ENCODE measurements at places on chromosomes 5 and 9.

GRCh38 chr5:82509762-82510161, 231.6 kb upstream of the RPS23 start:
- DNase-seq: no peak

GRCh38 chr5:60961685-60962084, 16.7 kb downstream of the NDUFAF2 start:
- no peak for DNase-seq

DNA sequence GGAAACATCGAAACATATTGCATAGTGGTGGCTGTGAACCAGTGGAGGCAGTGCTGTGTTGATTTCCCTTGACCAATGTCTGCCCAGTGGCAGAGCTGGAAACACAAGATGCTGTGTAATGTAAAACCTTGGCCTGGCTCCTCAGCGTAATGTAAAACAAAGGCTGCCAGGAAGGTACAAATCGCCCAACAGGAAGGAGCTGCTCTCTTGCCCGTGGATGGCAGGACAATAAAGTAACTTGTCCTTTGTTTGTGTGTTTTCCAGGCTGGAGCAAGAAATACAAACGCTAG, 143.4 kb downstream of the PALM2AKAP2 start:
- no peak for DNase-seq

- DNase-seq: no peak
Measured at GRCh38 chr5:156147944-156148285, 179.0 kb upstream of the SGCD start.

GRCh38 chr9:113614843-113615648, 151.5 kb downstream of the RGS3 start:
- no peak for DNase-seq

DNA sequence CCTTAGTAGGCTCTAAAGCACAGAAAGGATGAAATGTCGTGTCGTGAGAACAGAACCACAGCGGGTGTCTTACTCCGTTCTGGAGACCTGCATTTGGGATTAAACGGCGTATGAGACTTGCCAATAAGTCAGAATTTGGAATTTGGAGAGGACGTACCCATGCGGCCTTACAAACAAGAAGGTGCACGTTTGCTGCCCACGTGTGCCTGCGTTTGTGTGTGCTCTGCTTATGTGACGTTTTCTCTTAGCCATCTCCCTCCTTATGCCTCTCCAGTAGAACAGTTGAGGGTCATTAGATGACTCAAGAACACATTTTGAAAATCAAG, 171.6 kb upstream of the OTULINL start:
- DNase-seq: no peak

GRCh38 chr5:149728303-149728702, 1.8 kb upstream of the PPARGC1B start:
- DNase-seq: no peak

DNA sequence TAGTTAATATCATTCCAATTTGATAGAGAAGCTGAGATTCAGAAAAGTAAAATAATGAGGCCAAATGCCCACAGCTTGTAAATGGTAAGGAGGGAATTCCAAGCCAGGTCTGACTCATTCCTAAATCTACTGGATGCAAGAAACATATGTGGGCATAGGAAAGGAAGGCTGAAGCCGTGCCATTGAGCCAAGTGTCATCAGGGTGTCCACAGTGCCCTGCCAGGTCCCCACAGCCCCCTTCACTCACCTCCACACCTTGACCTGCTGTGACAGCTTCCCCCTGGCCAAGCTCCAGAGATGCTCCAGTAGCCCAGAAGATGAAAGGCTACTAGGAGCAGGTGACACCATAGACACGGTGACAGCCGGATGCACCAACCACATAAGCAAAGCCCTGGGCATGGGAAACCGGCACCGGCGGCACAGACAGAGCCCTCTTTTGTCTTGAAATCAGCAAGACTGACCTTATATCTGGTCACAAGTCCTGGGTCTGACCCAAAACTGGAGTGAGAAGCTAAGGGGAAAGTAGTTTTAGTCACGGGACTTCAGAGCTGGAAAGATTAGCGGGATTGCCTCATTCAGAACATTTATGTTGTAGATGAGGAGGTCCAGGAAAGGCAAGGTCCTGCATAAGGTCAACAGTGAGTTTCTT, 20.1 kb upstream of the FAT2 start:
- DNase-seq: no peak

DNA sequence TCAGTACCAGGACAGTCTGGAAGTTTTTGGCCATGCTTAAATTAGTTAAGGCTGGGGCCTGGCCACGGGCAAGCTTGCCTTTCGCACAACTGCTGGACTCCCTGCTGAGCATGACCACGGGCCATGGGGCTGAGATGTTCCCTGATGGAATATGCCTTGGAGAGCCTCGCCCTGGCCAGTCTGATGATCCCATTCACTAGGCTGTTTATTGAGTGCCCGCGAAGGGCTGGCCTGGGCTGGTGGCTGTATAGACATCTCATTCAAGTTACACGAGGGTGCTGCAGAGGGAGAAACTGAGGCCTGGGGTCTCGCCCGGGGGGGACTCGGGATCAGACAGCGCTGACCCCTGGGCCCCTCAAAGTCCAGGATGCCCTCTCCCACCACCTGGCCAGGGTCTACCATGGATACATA, 7.8 kb upstream of the RXRA start:
- no peak for DNase-seq

DNA sequence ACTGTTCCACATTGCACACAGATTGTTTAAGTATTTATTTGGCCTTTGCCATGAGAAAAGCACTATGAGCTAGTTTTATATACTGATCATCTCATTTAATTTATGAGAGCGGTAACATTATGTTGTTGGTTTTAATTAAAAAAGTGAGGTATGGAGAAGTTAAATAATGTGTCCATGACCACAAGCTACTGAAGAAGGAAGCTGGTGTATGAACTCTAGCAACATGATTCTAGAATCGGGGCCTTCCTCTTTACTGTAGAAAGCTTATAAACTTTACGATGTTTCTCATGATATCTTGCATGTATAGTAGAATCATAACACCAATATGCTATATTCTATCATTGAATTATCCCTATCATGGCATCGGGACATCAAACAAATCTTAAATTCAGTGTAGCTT, 52.9 kb upstream of the CDH18 start:
- DNase-seq: no peak

DNA sequence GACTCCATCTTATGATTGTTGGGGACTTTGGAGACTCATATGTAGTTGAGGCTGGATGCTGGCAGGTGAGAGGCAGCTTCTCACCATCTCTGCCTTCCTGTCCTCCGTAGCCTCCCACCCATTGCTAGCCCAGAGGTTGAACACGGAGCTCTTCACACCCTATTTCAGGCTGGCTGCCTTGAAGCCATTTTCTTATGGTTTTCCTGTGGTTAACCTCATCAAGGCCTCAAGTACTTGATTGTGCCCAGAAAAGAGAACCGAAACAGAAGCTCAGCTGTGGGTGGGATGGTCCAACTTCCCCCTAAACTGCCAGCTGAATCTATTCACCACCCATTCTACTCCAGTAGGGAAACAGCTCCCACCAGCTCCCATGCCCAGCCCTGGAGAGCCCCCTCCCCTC, 102.9 kb downstream of the LIFR start:
- DNase-seq: peak; percentile 61
